Anterior cingulate cortex (tissue), 58 donors: ENCODE measurements at places on chromosomes 5 and 9.
A peak's percentile ranks its signal among the peaks of the same experiment; 100 is the strongest.

DNA sequence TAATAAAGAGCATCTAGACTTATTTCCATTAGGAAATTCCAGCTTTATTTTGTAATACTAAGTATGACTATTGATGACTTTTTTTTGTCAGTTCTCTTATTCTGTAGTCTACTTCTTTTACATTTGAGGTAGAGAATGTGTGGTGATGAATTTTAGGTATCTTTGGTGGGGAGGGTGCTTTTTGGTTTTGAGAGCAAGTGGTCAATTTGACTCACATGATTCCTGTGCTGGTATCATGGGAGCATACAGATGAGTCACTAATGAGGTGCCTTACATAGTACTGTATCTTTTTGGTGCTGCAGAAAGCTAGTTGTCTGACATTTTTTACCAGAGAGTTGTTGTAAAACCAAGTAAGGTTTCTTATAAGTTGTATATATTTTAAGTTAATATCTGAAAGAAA, 35.3 kb downstream of the ERBIN start:
- no peak for DNase-seq

DNA sequence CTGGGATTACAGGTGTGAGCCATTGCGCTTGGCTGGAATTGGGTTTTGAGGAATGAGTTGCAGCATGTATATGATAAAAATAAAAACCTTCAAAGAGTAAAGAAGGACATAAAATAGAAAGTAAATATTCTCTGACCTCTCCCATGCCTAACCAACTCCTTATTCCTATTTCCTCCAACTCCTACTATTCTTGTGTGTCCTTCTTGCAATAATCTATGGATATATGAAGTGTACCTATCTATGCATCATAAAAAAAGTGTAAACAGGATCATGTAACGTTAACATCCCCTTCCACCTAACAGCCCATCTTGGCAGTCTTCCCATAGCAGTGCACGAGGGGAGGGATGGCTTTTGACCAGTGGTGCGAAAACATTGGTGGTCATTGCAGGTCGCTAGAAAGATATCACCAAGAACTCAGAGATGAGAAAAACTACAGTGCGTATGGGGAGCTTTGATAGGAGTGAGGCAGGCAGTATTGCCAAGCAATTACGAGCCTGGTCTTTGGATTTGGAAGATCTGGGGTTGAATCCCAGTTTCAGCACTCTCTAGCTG, 69.9 kb downstream of the PPARGC1B start:
- no peak for DNase-seq

DNA sequence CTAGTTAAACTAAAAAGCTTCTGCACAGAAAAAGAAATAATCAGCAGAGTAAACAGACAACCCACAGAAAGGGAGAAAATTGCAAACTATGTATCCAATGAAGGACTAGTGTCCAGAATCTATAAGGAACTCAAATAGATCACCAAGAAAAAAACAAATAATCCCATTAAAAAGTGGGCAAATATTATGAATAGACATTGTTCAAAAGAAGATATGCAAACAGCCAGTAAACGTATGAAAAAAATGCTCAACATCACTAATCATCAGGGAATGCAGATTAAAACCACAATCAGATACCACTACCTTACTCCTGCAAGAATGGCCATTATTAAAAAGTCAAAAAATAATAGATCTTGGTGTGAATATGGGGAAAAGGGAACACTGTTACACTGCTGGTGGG, 119.9 kb downstream of the FRMD3 start:
- DNase-seq: no peak

DNA sequence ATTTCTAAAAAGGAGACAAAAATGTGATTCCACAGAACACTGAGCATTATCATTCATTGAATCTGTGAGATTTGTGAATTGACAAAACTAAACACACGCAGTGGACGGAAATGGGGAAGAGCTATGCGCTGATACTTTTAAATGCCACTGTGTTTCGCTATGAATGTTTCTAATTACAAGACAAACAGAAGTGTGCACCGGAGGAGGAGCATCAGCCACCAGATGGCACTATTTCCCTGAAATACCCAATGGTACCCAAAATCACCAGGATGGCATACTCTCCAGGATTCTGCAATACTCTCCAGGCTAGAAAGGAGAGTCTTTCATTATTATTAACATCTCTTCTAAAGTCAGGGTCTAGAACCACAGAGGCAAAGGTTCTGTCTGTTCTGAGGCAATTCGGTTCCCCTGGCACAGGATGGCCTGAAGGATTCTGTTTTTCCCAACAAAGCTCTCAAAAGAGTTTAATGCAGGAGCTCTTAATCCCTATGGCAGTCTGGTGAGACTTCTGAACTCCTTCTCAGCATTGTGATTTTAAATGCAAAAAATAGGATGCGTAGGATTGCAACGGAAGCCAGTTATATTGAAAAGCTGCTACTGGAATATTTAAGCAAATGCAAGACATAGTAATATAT, 13.8 kb upstream of the PUM3 start:
- peak; percentile 56 for DNase-seq

GRCh38 chr9:21443849-21444625, 3.8 kb downstream of the IFNA1 start:
- DNase-seq: no peak

DNA sequence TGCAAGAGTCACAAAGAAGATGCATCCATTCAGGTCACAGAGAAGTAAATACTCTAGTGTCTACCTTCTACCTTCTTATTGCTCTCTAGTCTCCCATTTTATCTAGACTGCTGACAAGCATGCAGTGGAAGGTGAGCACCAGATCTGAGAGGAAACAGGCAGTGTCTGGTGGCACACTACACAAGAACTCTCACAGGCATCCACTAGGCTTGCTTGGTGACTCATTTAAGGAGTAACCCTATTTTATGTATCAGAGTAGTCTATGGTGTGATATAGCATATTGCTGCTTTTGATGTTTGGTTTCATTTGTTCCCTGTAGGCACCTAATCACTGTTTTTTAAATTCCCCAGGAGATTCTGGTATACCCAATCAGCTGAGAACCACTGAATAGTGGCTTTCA, 1.6 kb upstream of the THBS4 start:
- DNase-seq: no peak

GRCh38 chr9:18776836-18777820, 255.9 kb downstream of the SAXO1 start:
- DNase-seq: no peak

- DNase-seq: peak; percentile 14
Measured at GRCh38 chr9:4604678-4605095, 57.4 kb upstream of the PLPP6 start.

DNA sequence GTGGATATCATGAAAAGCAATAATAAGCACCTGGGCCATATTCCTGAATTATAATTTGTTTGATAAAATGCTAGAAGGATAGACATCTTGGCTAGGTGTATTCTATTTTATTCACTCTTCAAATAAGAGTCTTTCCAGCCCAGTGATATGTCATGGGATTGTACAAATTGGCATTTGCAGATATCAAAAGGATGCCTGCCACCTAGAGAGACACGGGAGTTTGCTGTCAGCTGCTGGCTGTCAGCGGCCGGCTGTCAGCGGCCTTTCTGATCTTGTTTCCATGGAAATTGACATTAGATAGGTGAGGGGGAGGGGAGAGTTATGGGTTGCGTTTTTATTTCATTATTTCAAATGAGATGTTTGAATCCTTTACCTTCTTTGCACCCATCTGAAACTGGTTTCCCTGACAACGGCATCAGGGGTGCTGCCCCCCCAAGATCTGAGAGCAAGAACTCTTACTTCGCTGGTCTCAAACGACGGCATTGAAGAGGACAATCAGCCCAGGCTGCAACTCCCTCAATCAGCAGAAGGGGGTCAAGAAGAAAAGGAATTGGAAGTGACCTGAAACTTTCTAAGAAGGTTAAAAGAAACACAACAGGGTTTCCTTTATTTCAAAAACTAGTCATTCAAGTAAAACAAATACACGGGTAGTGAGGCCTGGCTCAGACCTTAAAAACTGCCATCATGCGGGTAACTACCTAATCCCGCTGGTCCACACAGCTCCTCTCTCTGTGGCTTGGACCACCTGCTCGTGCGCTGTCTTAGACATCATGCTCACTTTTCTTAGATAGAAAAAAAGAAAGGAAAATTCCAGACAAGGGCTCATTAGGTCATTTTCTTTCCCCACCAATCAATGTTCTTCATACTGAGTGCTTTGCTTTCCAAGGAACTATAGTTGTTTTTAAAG, 115.7 kb downstream of the TLE1 start:
- DNase-seq: no peak

GRCh38 chr5:54186912-54187445, 123.4 kb downstream of the ARL15 start:
- DNase-seq: no peak

DNA sequence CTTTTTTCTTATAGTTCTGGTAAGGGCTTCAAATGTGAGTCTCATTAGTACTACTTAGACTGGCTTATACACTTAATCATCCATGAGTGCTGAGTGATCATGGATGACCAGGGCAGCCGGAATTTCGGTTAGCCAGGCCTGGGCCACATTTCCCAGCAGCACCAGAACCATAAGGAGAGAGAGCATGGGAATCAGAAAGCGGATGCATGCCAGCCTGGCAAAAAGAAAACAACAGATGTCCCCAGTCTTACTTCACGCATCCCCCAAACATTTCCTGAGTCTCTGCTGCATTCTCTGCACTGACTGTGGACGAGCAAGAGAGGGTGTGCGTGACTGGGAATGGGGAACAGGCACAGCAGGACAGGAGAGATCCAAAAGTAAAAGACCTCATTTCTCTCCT, 371.1 kb upstream of the ZNF608 start:
- DNase-seq: no peak

DNA sequence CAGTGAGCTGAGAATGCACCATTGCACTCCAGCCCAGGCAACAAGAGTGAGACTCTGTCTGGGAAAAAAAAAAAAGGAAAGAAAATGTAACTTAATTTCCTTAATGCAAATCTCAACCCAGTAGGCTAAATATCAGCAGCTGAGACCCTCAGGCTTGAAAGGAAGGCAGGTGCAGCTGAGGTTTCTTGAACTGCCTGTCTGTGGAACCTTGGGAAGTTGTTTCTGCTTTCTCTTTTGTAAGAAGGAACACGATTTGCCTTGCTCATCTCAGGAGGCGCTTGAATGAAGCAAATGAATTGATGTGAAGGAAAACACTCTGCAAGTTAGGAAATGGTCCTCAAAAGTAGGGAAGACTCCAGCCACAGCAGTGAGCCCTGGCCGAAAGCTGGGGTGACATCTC, 143.3 kb downstream of the IRX1 start:
- DNase-seq: no peak

- no peak for DNase-seq
Measured at GRCh38 chr5:108102463-108102862, 279.4 kb downstream of the FBXL17 start.

- DNase-seq: no peak
Measured at GRCh38 chr5:133916914-133917313, 51.5 kb downstream of the C5orf15 start.

DNA sequence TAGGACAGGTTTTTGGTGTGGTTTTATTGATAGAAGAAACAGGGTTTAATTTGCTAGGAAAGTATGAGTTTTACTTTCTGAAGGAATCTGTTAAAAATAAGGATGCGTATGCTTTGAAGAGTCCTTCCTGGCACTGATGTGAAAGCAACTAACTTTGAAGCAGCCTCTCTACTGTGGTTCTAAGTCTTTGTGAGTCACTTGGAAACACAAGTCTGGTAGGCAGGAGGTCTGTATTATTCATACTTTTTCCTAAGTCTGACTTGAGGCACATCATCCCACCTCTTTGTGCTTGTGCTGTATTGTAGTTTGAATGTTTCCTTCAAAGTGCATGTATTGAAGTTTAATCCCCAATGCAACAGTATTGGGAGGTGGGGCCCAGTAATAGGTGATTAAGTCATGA, 129.0 kb downstream of the TAF11L14 start:
- DNase-seq: no peak

- DNase-seq: no peak
Measured at GRCh38 chr5:39452846-39453245, 28.1 kb upstream of the DAB2 start.

GRCh38 chr9:3464033-3464638, 61.7 kb downstream of the RFX3 start:
- DNase-seq: no peak

DNA sequence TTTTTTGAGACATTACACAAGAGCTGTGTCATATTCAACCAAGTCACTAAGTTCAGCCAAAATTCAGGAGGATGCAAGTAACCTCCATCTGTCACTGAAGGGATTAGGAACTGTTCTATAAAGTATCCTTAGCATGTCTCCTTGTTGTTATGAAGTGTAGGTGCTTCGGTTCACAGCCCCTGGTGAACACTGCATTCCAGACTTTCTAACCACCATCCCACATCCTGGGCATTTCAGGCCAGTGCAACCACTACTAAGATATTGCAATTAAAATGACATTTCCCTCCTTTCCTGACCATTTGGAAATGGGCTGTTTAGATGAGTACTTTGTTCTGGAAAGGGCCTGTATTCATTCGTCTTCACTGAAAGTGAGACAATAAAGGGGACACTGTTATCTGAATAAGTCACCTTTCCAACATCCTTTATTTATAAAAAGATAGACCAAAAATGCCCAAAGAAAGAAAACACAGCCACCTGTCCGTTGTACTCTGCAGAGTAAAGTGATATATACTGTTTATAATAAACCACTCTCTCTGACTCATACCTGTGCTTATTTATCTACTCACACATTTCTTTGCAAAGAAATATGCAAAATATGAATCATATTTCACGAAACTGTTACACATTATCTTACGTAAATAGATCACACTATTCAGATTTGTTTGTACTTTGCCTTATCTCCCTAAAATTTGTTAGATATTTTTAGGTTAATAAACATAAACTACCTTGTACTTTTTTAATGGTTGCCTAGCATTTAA, 861.9 kb downstream of the CDH18 start:
- DNase-seq: no peak
